ENCODE measurements at places on chromosomes 1 and 21. TPM values are rescaled to one million over a fixed set of nuclear protein-coding genes. Genes with fewer than 3 reads are reported as not detected.

- no peak for DNase-seq
Observed at GRCh38 chr1:214902636-214903320, 179.8 kb upstream of the KCNK2 start.

DNA sequence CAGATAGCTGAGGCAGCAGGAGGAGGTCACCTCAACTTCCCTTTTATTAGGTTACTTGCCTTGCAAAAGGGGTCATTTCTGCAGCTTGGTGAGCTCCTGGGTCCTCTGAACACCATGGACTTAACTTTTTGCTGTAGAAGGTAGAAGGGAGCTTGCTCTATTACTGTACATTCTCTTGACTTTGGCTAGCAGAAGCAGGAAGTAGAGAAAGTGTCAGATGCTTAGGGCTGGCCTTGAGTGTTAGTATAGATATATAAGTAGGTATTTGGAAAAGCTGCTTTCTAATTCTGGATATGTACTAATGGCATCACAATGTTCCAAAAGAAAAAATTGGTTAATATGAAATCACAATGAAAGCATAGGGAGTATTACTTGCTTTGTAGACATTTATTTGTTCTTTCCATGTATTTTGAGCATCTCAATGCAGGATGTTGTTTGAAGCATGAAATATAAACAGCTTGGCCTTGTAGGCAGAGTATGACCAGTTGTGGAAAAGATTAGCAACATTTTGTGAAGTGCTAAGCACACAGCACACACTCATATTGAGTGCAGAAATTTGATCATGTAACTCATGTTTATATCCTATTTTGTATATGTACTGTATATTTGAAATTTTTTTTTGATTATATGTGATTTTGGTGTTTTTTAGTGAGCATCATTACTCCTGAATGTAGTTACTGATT, 108.8 kb downstream of the DYRK1A start:
- no peak for DNase-seq

The IPO9 gene
- 45.7 TPM for total RNA-seq

The CACNA1S gene
- not detected for total RNA-seq

DNA sequence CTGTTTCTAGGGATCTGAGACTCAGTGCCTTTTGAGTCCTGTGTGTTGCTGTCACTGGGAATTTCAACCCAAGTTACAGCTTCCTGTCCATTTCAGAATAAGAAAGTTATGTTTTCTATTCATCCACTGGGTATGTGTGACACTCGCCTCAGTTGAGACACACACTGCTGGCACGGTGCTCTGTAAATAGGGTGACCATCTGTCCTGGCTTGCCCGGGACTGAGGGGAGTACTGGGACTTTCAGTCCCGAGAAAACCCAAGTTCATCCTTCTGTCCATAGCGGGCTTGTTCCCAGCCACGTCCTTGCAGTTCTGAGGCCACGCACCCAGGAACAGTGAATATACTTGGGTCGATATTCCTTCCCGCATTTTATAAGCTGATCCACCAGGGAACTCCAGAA, 56.3 kb upstream of the DISP3 start:
- DNase-seq = no peak

Data from activated B cell treated with CpG ODN at 0.5 μM for 24 hours (primary cell).